ENCODE measurements at places on chromosomes 4 and X. TPM values are rescaled to one million over a fixed set of nuclear protein-coding genes. Genes with fewer than 3 reads are reported as not detected.

Gene PAPSS1
- 46.9 TPM for total RNA-seq

Gene TLR1
- 4.2 TPM for total RNA-seq

Gene RTL5
- 0.90 TPM for total RNA-seq

Gene OSTC
- 277 TPM for total RNA-seq

Gene GATA1
- not detected for total RNA-seq

Gene STS
- 2.9 TPM for total RNA-seq

Gene GLRA2
- total RNA-seq: not detected

Gene RS1
- total RNA-seq: not detected

Gene CYLC1
- not detected for total RNA-seq

Gene SLC38A5
- total RNA-seq: 0.04 TPM

Gene SAGE1
- not detected for total RNA-seq

Gene MAGEE1
- total RNA-seq: 1.5 TPM

Gene HPGD
- total RNA-seq: not detected

Gene CXorf65
- not detected for total RNA-seq

Gene NPNT
- 0.23 TPM for total RNA-seq

Gene ARSH
- not detected for total RNA-seq

Gene MAGED4B
- 13.2 TPM for total RNA-seq

Gene CABS1
- total RNA-seq: not detected

Gene PPP1R2C
- not detected for total RNA-seq

Gene CXCL11
- not detected for total RNA-seq

Data from H4 (cell line).